Stimulated activated CD8-positive, alpha-beta memory T cell treated with anti-CD3 and anti-CD28 coated beads, Interleukin-15, amount 100 ng/mL, for 48 hours (primary cell): ENCODE measurements at places on chromosomes 7 and 10.
A peak's percentile ranks its signal among the peaks of the same experiment; 100 is the strongest.

DNA sequence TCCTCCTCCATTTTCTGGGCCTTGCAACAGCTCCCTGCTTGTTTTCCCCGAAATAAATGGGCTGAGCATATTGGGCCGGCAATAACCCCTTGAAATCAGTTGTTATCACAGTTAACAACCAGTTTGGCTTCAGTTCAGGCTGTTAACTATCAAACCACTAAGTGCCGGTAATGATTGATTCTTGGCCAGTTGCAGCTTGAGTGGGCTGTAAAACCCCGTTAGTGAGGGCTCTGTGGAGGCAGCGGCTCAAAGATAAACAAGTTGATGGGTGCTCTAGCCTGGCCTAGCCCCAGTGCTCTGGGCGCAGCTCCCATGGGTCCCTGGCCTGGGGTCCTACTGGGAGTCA, 8.3 kb downstream of the FGF8 start:
- no peak for DNase-seq

GRCh38 chr10:110918269-110918642, 724 bp downstream of the BBIP1 start:
- DNase-seq: peak; percentile 89

- DNase-seq: no peak
These were observed 926.5 kb upstream of the GHITM start for GRCh38 chr10:83212632-83213334.

GRCh38 chr7:43904533-43905208, 1.7 kb downstream of the URGCP start:
- no peak for DNase-seq

DNA sequence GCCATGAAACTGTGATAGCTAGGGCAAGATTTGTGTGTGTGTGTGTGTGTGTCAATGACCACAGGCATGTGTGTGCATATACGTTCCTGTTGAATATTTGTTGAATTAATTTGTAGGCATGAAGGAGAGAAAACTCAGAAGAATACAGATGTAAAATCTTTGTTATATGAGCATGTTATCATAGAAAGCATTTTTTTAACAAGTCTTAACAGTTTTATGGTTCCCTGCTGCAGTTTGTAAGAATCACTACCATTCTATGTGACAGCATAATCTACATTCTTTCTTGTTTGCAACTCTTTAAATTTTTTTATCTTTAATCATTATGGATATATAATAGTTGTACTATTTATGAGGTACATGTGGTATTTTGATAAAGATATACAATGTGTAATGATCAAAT, 130.3 kb downstream of the CD36 start:
- DNase-seq: no peak

- DNase-seq: no peak
These were observed 269.9 kb upstream of the PITRM1 start for GRCh38 chr10:3442451-3442990.

DNA sequence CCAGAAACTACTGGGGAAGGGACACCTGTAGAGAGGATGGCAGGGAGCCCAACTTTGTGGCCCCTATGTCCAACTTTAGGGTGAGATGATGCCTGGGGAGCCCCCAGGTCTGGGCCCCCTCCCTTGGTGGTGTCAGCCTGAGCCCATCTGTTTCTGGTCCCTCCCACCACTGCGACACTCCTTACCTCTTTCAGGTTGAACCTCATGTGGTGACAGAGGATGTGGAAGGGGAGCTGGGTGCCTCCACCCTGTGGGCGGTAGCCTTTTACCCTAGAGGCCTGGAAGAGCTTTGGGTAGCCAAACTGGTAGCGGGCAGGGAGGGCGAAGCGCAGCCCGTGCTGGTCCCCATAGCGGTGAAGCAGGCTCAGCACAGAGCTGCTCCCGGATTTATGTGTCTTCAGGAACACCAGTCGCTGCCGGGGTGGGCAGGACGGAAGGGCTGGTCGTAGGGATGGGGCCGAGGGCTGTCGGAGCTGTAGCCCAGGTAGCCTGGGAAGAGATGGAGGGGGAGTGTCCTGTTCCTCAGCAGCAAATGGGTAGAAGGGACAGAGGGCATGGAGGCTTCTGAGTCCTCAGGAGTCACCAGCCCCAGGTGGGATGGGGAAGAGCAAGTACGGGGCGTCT, 2.0 kb downstream of the GAL3ST4 start:
- DNase-seq: no peak

- DNase-seq: no peak
These were observed 67.5 kb upstream of the MDFIC start for GRCh38 chr7:114854369-114854768.

GRCh38 chr7:128424686-128425275, 15.0 kb upstream of the IMPDH1 start:
- no peak for DNase-seq

GRCh38 chr7:106568680-106569499, 92.1 kb downstream of the CCDC71L start:
- DNase-seq: no peak

DNA sequence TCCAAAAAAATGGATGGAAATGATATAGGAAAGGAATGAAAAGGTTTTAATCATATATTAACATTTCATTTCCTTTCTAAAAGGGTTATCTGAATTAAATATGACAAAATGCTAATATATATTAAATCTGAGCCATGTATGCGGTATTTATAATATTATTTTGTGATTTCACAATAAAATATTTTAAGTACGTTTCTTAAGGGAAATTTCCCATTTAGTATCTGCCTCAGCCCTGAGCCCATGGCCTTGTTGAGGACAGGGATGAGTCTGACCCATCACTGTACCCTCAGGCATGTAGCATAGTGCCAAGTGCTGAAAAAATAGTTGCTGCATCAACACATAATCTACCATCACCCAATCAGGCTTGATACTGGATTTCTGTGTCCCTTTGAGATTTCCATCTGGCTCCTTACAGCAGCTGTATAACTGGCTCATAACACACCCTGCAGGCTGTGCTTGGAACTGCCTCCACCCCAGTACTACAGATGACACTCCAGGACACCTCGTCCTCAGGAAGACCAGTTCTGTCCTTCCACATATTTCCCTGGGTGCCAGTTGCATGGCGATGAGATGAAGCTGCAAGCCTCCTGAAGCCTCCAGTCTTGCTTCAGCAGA, 59.4 kb upstream of the ASAH2 start:
- no peak for DNase-seq

DNA sequence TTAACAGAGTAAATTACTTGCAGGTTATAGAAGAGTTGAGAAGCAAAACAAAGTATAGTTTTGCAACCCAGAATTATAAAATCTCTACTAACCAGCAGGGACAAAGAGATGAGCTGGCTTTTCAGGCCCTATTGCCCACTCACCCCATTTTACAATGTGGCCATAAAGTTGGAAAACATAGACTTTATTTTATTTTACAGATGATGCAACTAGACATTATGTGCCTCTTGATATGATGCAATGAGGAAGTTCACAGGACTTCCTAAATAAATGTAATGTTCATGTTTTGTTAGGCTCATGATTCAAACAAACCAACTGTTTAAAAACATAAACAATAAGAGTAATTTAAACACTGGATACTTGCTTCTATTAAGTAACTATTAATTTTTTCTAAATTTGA, 141.1 kb upstream of the WNT16 start:
- DNase-seq: no peak

GRCh38 chr10:4107285-4107851, 322.4 kb upstream of the KLF6 start:
- DNase-seq: no peak

DNA sequence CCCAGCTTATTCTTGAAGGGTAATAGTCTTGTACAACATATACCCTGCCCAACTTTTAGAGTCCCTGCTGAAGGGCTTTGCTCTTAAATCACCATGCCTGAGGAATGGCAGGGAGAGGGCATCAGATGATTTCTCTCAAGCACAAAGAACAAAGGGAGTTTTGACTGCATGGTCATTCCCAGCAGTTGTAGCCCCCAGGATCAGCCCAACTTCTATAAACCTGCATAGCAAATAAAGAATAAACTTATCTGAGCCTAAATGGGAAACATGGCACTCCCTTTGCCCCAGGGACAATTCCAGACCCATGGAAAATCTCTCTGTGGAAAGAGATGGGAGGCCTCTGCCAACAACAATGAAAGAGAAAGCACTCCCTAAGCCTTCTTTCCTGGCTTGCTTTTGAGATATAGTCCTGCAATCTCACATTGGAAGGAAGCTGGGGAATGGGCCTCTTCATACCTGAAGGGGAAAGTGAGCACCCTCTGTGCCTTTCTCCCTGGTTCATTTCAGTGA, 18.7 kb downstream of the CADPS2 start:
- DNase-seq: no peak

DNA sequence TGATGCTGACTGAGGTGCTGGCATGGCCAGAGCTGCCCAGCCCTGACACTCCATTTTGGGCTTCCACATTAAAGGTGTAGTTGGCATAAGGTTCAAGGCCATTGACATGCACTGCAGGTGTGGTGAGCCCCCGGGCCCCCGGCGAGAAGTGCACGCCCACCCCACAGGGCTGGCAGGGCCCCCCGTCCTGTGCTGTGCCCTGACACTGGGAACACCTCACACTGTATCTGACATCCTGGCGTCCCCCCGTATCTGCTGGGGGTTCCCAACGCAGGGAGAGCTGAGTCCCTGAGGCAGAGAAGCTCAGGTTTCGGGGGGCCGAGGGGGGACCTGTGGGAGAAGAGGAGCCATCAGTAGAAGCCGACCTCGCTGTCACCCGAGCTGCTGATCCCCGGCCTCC, 10.0 kb downstream of the EPHA1 start:
- DNase-seq: no peak
